ENCODE measurements at places on chromosomes 1 and 21.

DNA sequence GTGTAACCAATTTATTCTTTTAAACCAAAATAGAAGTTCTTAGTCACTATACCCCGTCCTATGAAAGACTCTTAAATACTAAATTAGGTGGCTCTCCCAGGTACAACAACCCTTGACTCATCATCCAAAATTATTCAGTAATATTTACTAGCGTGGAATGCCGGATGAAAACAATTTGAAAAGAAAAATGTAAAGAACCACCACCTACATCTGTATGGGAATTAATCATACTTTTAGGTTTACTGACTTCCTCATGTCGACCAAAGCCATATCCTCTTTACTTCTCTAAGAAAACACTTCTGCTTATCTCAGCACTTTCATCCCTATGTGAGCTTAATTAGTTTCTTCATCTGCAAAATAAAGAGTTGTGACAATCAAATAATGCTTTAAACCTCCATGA lies 139.6 kb downstream of the AKT3 start:
- no peak for DNase-seq

GRCh38 chr1:222905151-222905550 lies 90.3 kb downstream of the DISP1 start:
- no peak for DNase-seq

- DNase-seq: no peak
Observed at GRCh38 chr1:24329331-24329730, 10.2 kb downstream of the GRHL3 start.

DNA sequence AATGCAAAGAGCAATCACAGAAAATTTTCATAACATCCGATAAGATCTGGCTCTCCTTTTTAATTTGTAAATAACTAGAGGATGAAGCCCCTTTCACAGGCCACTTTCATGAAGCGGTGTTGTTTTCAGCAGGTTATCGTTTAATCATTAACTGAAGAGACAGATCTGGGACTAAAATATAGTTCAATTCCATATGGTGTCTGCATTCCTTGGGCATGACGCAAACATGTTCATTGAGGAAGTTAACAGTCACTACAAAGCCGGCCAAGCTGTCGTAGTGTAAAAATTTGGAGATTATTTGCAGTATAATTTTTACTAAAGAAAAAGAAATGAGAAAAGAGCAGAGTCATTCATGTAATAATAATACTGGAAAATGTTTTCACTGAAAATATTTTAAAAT lies 565.2 kb upstream of the ADAMTS5 start:
- DNase-seq: no peak

GRCh38 chr1:162724583-162725120 lies 65.8 kb upstream of the HSD17B7 start:
- DNase-seq: no peak

GRCh38 chr1:113784104-113784779 lies 25.0 kb upstream of the PHTF1 start:
- DNase-seq: no peak

DNA sequence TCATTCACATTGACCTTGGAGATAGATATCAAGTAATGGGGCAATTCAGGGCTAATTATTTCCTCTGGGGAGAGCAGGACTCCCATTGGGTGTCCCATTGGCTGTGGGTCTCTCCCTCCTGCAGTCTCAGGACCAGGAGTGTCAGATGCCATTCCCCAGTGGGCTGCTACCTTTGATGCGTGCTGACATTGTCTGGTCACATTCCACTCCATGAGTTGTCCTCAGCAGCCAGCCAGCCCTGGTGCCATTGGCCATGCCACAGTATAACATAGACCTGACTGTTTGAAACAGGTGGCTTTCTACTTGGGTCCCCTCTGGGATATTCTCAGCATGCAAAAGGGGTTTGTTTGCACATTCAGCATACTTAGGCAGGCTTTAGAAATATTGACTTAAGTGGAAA lies 118.5 kb downstream of the MRPS6 start:
- no peak for DNase-seq

DNA sequence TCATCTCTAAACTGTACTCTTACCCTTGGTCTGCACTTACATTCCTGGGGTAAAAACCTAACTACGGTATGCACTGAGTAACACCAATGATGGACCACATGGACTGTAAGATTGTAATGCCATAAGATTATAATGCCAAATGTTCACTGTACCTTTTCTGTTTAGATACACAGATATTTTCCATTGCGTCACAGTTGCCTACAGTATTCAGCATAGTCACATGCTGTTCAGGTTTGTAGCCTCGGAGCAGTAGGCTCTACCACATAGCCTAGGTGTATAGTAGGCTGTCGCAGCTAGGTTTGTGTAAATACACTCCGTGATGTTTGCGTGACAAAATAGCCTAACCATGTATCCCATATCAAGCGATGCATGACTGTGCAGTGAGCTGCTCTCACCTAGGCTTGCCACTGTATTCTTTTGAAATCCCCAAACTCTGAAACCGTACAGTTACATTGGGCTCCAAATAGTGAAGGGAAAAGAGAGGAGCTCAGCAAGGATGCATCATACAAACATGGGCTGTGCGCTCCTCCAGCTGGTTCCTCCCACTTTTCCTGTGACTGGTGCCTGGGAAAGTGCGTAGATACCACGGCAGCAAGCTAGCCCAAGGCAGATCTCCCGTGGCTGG lies 35.2 kb downstream of the CFAP57 start:
- no peak for DNase-seq

- no peak for DNase-seq
Observed at GRCh38 chr21:46110499-46111192, 12.7 kb downstream of the COL6A2 start.

GRCh38 chr1:200684015-200684414 lies 14.3 kb upstream of the DDX59 start:
- DNase-seq: no peak

DNA sequence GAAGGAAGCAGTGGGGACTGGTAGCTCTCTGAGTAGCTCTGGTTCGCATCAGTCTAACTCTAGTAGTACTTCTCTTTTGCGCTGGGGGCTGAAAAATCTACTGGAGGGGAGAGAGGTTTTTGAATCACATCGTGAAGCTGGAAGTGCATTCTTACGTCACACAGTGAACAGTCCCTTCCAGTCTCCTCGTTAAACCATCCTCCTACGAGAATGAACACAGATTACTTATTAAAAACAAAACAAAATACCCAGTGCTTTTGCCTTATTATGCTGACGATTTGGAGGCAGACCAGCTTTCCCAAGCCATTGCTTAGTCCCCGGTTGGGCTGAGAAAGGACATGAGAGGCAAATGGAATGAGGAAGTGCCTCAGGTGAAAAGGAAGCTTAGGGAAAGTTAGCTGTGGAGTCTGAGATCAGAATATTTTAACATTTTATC lies 16.1 kb downstream of the HUNK start:
- DNase-seq: peak; percentile 55

- no peak for DNase-seq
Observed at GRCh38 chr1:11842154-11843041, 5.2 kb downstream of the NPPA start.

DNA sequence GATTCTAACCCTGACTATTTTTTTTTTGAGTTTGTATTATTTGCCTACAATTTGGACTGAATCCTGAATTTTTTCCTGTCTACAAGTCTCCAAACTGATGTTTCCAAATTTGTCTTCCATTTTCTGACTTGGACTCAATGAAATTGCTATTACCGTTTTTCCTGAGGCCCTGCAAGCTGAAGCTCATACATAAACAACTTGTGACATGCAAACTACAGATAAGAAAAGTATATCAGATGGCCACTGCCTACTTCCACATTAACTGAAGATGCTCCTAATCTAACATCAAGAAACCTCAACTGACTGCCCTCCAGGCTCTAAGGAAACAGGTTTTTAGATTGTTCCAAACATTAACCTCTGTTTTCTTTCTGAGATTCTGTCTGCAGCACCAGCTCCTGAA lies 51.1 kb upstream of the KLHDC7A start:
- DNase-seq: no peak

GRCh38 chr1:201636510-201636971 lies 97.6 kb downstream of the NAV1 start:
- DNase-seq: no peak

DNA sequence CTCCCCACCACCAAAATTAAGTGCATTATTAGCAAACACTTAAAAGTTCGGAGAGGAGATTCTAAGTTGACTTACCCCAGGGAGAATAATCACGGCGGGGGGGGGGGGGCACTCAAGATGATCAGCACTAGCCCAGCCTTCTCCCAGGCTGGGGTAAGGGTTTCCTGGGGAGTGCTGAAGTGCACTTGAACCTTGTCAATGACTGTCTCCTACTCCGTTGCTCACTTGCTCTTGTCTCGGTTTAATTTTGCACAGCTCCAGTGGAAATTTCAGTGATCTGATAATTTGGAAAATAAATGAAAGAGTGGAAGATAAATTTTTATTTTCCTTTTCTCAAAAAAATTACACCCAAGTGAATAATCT lies 59.2 kb downstream of the PBX1 start:
- DNase-seq: no peak

GRCh38 chr21:36478207-36478701 lies 1.7 kb downstream of the CLDN14 start:
- DNase-seq: no peak

All from HAP-1 (cell line).